ENCODE measurements at places on chromosomes 1 and 21.

DNA sequence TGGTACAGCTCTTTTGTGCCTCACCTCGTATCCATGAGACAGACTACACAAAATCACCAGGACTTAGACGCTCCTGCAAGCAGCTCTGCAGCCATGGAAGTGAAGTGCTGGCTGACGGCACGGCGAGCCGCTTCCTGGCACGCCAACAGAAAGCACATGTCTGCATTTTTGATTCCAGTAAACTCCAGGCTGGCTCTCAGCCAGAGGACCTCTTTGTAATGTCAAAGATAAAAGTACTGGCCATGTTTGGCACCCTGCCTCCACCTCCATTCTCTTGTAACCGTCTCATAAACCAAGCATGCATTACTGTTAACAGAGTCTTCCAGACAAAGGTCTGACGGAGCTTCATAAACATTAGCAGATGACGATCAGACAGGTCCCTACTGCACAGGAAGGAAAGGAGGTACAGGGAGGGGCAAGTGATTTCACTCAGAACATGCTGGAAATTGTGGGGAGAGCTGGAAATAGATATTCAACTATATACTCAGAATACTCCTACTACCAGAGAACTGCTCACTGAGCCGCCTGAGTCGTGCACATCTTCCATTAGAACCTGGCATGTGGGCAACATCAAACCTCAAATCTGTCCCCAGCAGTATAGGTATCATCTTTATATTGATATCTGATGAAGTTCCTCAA lies 632.0 kb downstream of the SMYD3 start:
- no peak overlapping the region for H3K4me3 ChIP-seq
- DNase-seq: no peak
- no peaks in the 10 kb centered on the region for H3K4me1 ChIP-seq
- no peak overlapping the region for H3K27ac ChIP-seq
- no peaks in the 10 kb centered on the region for H3K27me3 ChIP-seq
- H3K36me3 ChIP-seq: no peaks in the 10 kb centered on the region

DNA sequence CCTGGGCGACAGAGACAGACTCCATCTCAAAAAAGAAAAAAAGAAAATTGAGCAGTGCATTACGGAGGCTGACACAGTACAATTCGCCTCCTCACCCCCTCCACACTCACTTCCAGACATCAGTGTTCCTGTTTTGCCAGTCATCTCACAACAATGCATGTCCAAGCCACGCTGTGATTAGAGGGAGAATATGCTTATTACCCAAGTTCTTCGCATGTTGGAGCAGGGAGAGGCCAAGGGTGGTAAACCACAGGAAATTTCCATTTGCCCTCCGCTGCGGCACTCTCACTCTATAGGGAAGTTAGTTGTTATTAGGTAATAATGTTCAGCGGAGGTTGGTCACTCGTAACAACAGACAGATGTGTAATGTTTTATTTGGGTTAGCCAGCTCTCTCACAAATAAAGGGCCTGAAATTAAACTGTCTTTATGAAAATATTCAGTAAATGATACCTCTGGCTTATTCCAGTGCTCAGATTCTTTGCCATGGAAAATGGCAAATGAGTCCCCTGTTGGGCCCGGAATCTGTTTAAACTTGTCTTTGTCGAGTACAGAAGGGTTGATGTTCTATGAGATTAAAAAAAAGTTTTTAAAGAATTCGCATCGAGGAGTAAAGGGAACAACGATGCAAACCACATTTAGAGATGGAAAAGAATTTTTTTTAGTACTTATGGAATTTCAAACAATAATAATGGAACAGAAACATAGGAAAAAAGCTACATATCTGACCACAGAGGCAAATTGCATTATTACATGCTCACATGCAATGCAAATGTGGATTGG lies 33.1 kb downstream of the KCNJ15 start:
- DNase-seq: no peak
- no peak overlapping the region for H3K27ac ChIP-seq
- no peaks in the 10 kb centered on the region for H3K36me3 ChIP-seq
- no peaks in the 10 kb centered on the region for H3K27me3 ChIP-seq
- no peak overlapping the region for H3K4me3 ChIP-seq

- H3K36me3 ChIP-seq: peaks cover 44% of the 10 kb centered on the region
- H3K27ac ChIP-seq: no peak overlapping the region
- H3K27me3 ChIP-seq: no peaks in the 10 kb centered on the region
- H3K4me1 ChIP-seq: no peaks in the 10 kb centered on the region
These were observed 18.6 kb downstream of the NTPCR start for GRCh38 chr1:232968965-232969364.

- no peak for DNase-seq
- no peak overlapping the region for H3K4me3 ChIP-seq
- no peaks in the 10 kb centered on the region for H3K27me3 ChIP-seq
- H3K4me1 ChIP-seq: peaks cover 6% of the 10 kb centered on the region
These were observed 33.5 kb upstream of the RNF19B start for GRCh38 chr1:32998064-32998463.

DNA sequence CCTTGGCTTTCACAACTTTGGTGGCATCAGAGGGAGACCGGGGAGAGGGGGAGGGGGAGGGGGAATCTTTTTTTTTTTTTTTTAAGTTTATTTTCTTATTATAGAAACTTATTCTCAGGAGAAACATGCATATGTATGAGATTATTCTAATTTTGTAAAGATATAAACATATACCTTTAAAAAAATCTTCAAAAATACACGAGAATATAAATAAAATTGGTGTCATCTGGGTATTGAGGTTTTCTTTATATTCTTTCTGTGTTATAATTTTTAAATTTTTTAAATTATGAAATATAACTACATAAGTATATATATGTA lies 18.9 kb upstream of the SNRPE start:
- no peak overlapping the region for H3K4me3 ChIP-seq
- H3K4me1 ChIP-seq: no peaks in the 10 kb centered on the region
- peaks cover 50% of the 10 kb centered on the region for H3K36me3 ChIP-seq

DNA sequence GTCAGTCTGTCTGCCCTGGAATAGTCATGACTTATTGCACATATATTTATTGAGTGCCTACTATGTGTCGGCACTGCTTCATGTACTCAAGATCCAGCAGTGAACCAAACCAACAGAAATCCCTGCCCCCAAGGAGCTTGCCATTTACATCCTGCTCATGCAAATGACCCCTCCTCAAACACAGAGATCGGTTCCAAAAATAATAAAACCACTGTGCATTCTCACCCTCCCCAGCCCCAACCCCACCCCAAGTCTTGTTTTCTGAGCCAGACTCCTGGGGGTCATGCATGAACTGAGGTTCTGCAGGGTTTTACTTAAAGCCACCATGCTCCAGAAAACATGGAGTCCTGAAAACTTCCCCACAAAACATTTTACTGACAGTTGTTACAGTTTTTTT lies 61.9 kb downstream of the KIAA0040 start:
- DNase-seq: no peak
- peaks cover 7% of the 10 kb centered on the region for H3K4me1 ChIP-seq
- H3K27ac ChIP-seq: no peak overlapping the region
- no peak overlapping the region for H3K4me3 ChIP-seq

DNA sequence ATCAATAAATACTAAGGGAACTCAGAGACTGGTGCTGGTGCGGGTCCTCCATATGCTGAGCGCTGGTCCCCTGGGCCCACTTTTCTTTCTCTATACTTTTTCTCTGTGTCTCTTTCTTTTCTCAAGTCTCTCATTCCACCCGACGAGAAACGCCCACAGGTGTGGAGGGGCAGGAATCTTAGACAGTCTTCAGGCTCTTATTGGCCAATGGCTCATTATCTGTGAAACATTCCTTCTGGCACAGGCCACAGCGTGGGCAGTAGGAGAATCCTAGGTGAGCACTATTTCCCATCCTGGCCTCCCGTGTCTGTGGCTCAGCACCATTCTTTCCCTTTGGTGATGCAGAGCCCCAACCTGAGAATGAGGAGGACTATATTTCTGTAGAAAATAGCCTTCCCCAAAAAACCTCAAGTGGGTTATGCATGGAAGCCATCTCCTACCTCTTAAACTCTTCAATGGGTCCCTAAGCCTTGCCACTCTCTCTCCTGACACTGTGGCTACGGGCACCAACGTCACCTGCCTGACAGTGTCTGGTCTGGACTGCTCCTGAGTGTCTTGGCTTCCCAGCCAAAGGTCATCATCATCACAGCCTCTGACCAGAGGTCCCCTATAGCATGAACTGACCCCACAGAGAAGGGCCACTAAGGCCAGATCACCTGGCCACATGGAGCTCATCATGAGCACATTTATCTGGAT lies 6.2 kb upstream of the SLAMF1 start:
- no peak overlapping the region for H3K27ac ChIP-seq
- no peak overlapping the region for H3K4me3 ChIP-seq
- H3K36me3 ChIP-seq: no peaks in the 10 kb centered on the region
- DNase-seq: no peak
- no peaks in the 10 kb centered on the region for H3K27me3 ChIP-seq

- no peaks in the 10 kb centered on the region for H3K36me3 ChIP-seq
- H3K27me3 ChIP-seq: no peaks in the 10 kb centered on the region
- no peak for DNase-seq
- H3K4me1 ChIP-seq: no peaks in the 10 kb centered on the region
- H3K4me3 ChIP-seq: no peak overlapping the region
- no peak overlapping the region for H3K27ac ChIP-seq
These were observed 284.5 kb downstream of the DSCAM start for GRCh38 chr21:40562242-40563002.

DNA sequence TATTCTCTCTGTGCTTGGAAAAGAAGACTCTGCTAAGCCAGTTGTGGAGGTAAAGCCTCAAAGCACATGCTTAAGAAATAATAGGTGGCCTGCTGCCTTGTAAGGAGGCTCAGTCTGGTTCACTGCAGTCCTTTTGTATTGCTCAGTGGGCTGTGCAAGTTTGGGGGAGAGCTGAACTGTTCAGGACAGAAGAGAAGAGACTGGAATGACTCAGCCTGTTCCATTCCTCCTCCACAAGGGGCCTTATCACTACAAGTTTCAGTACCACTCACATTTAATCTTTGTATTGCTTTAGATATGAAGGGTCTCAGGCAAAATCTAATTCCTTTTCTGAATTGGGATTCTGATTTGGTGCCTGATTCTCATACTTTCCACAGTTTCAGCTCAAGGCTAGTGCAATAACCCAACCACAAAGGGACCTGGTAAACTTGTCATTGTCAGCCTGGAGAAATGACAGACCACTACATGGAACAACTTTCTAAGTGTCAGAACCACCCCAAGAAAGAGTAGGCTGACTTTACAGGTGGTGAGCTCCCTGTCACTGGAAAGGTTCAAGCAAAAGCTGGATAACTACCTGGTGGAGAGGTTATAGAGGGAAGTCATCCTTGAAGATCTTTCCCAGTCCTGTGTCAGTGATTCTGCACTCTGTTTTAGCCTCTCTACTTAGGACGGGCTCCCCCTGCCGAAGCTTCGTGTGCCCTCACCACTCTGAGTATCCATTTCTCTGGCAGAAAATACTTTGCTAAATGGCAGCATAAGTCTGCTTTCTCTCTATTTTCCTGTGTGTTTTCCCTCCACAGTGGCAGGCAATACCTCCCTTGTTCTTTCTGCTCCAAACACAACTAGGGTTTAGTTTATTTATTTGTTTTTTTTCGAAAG lies 162.9 kb upstream of the GJB5 start:
- no peaks in the 10 kb centered on the region for H3K4me1 ChIP-seq
- H3K27me3 ChIP-seq: no peaks in the 10 kb centered on the region
- DNase-seq: no peak
- no peak overlapping the region for H3K27ac ChIP-seq
- no peaks in the 10 kb centered on the region for H3K36me3 ChIP-seq

- H3K27ac ChIP-seq: no peak overlapping the region
- DNase-seq: no peak
These were observed 64.6 kb upstream of the GPR153 start for GRCh38 chr1:6325482-6325881.

Measured in ascending aorta (tissue), 2 donors.